ENCODE measurements at places on chromosomes 1 and 21.

DNA sequence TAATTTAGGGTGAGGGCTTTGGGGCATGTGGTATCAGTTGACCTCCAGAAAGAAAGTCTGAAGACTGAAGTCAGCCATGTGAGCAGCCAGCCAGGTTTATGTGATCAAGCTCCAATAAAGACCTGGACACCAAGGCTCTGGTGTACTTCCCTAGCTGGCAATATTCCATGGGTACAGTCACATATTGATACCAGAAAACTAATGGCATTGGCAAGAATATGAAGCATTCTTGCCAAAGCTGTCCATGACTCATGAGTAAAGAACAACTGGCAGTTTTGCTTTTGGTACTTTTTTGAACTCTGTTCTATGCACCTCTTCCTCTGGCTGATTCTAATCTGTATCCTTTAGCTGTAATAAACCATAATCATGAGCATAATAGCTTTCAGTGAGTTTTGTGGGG, 415.3 kb upstream of the CAMK1G start:
- no peak for DNase-seq

- no peak for DNase-seq
These were observed 56.8 kb downstream of the CSMD2 start for GRCh38 chr1:34108269-34108668.

- DNase-seq: no peak
These were observed 1.2 kb upstream of the FHAD1 start for GRCh38 chr1:15245593-15246360.

- DNase-seq: no peak
These were observed 368.6 kb downstream of the PTPRC start for GRCh38 chr1:199007423-199007822.

DNA sequence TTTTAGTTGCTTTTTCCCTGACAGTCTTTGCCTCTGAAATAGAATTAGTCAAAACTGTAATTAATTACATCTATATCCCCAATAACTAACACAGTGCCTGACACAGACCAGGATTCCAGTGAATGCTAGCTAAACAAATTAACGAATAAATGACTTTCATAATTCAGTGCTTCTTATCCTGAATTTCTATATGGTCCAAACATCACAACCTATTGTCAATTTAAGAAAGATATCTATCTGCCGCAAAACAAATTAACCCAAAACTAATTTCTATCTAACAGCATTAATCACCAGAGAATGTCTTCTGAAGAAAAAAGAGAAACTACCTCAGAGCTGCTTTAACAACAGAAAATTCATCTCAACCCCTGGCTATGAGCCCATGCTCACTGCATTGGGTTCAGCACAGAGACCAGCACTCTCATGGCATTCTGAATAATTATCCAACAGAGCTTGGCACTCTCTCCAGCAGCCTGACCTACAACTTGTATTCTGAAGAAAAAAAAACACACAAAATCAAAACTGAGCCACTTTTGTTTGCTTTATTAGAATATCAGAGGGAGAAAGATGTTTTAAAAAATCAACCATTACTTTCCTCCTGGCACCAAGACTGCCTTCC, 547.3 kb upstream of the BEND5 start:
- DNase-seq: no peak

GRCh38 chr1:21869620-21870121, 57.6 kb downstream of the LDLRAD2 start:
- DNase-seq: no peak

- DNase-seq: no peak
These were observed 859 bp upstream of the LRRC8B start for GRCh38 chr1:89523572-89524368.

DNA sequence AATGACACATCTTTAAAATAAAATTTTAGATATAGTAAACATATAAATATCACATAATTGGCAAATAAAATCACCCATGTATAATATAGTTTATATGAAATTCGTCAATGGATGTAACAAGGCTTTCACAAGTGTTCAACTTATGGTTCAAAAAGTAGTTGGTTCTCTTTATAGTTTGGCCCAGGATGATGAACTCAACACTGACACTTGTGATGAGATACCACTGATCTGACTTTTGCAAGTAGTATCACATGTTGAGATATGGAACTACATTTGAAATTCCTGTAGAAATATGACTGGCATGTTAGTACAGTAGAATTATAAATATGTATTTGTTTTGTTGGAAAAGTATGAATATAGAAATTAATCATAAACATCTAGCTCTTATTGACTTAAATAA, 1.8 kb downstream of the TNNI3K start:
- DNase-seq: no peak

GRCh38 chr1:31503570-31503969, 72.7 kb upstream of the TINAGL1 start:
- no peak for DNase-seq

DNA sequence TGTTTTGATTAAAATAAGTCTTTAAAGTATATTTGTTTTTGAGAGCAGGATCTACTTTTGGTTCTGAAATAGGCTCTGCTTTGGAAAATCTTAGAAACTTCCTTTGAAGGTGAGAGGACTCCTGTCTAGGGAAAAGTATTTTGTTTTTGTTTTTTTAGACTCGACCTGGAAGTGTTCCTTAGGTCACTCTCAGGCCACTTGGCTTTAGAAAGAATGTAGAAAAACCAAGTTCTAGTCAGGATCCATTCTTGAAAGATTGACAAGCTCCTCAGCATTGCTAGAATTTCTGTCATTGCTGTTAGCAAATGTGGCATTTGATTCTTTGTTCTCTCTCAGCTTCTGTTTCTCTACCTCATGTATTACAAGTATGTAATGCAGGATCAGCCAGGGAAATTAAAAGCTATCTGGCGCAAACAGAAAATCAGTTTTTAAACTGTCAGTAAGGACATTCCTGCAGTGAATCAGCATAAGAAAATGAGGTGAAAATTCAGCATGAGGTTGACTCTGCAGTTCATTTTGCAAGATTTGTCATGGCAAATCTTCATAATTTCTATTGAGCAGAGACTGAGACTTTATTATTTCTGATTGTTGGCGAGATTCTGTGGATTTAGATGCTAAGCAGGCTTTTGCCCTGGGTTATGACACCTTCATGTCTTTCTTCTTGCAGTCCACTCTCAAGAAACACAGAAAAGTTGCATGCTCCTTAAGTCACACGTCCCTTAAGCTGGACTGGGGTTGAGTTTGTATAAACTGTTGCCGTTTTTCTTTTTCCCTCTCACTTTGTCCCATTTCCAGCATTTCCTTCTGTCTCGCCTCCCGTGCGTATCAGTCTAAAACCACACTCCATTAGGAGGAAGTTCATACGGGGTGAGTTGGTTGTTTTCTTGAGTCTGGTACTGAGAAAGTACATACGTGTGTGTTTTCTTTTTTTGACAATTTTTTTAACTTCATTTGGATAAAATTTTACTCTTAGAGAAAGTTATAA, 12.6 kb downstream of the NTPCR start:
- no peak for DNase-seq

DNA sequence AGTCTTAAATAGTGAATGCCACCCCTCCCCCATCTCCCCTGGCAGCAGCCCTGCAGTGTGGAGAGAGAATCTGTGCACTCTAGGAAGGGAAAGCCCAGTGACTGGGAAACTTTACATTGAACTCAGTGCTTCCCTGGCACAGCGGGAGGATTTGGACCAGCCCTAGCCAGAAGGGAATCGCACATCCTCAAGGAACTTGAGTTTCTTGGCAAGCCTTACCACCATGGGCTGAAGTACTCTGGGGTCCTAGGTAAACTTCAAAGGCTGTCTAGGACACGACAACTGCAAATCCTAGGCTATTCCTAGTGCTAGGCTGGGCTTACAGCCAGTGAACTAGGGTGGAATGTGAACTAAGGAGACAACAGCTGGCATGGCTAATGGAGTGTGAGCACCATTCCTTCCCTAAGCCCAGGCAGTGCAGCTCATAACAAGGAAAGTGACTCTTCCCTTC, 88.3 kb downstream of the COL24A1 start:
- DNase-seq: no peak

GRCh38 chr1:12438349-12438924, 179.6 kb downstream of the DHRS3 start:
- no peak for DNase-seq

DNA sequence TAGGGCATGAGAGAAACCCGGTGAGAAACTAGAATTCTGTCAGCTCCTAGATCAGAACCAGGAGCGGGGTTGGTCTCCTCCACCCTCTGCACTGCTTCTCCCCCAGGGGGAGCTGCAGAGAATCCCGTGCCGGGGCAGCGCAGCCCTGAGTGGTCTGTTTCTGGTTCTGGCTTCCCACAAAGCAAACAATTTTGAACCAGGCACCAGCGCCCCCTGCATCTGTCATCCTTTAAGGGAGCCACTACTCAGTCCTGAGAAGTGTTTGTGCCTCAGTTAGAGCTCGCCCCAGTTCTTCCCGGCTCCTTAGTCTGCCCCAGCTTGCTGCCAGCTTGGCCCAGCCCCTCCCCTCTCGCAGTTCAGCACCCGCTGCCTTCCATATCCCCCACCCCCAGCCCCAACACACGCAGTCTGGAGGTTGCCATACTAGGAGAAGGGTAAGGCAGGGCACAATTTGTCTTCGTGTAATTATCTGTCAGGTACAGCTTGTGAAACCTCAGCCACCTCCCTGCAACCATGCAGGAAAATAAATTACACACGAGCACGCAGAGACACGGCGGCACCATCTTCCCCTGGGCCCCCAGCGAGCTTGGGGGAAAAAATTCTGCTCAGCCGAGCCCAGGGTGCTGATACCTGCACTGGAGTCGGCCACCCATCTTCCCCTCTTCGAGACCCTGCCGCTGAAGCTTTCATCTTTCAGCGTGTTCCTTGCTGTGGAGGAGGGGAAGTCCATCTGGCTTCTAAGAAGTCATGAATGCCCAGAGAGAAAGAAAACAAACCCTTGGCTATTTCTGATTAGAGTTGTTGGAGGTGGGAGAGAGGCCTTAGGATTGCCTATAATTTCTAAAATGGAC, 62.6 kb upstream of the CD1D start:
- no peak for DNase-seq

DNA sequence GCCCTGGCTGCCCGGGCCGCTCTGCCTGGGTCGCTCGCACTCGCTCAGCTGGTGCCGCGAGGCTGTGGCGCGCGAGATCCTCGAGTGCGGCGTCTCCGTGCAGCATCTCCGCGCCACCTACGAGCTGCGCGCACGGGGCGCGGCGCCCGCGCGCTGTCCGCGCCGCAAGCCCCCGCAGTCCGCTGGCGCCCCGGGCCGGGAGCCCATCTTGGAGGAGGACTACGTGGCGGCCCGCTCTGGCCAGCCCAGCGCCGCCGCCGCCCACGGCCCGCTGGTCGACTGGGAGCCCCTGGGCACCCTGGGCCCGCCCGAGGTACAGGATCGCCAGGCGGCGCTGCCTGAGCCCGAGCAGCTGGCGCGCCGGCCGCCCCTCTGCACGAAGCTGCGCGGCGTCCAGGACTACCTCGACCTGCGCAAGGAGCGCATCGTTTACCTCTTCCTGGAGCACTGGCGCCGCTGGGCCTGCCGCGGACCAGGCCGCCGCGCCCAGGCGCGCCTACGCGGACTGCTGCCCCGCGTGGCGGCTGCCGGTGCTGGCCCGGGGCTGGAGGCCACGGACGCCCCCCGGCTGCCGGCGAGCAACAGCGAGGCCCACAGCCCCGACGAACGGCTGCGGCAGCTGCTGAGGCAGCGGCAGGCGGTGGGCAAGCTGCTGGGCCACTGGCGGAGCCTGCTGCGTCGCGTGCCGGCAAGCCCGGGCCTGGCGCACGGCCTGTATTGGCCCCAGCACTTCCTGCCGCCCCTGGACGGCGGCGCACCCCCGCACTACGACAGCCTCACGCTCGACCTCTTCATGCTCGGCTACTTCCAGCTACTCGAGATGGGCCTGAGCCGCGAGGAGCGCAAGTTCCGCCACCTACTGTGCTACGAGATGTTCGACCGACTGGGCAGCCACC, 10.9 kb downstream of the TNFRSF25 start:
- no peak for DNase-seq

GRCh38 chr1:20630729-20631128, 2.5 kb upstream of the PINK1 start:
- no peak for DNase-seq

DNA sequence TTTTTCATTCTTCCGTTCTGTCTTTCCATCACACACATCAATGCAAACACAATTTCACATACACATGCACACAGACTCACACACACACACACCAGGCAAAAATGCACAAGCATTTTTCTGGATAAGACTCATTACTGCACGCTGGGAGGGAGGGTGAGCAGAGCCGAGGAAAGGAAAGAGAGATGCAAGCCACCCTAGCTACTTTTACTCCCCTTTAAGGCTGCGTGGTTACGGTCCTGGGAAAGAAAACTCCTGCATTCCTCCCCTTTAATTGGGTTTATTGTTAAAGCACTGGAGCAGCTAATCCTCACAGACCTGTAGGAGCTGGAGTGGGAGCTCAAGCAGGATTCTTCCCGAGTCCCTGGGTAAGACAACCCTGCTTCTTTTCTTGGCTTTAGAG, at the start of gene CAMK1G:
Gene CAMK1G (plus strand): TSS at position 307 of the 400 bp plus-strand sequence. CDS start 11,270 bp downstream, outside the sequence.
- no peak for DNase-seq

GRCh38 chr21:38833117-38833516, 27.4 kb downstream of the ETS2 start:
- DNase-seq: no peak

DNA sequence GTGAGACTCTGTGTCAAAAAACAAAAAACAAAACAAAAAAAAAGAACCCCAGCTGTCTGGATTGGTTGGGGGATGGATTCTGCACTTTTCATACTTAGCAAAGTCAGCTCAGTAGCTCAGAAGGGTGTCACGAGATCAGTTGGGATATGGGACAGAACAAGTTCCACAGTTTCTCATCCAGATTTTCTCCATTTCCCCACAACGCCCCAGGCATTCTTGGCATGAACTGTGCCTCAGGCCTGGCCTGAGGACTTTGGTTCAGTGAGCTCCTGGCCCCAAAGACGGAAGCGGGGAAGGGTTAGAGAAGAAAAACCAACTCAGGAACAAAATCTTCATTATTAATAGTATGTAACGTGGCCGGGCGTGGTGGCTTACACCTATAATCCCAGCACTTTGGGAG, 1.9 kb downstream of the AKR7A2 start:
- no peak for DNase-seq

- DNase-seq: no peak
These were observed 448.2 kb downstream of the BRINP3 start for GRCh38 chr1:190029441-190029840.

DNA sequence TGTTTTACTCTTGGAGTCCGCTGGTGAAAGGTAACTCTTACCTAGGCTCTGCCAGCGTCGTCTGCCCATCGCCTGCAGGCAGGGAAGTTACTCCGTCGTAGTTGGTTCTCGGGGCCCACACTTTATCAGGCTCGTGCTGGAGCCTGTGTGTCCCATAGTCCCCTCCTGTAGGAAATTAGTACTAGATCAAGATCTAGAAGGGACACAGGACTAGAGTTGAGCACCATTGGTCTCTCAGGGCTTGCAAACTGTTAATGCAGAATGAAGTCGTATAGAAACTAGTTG, 940 bp downstream of the SRRM1 start:
- DNase-seq: no peak

- no peak for DNase-seq
These were observed 16.1 kb downstream of the PARS2 start for GRCh38 chr1:54748094-54748835.

DNA sequence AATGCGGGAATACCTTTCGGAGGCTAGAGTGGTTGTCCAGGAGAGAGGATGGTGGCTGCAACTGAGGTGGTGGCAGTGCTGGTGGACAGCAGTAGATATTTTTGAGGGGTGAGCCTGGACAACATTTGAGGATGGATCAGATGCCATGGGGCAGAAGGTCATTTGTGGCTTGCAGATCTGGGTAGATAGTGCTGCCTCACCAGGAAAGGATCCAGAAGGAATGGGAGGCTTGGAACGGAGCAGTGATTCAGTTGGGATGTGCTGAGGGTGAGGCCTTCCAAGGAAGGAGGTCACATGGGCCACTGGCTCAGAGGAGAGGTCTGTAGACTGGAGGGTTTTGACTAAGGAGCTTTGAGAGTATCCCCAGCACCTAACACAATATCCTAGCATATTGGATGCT, 110.8 kb upstream of the KAZN start:
- no peak for DNase-seq

- no peak for DNase-seq
These were observed 17.7 kb upstream of the A3GALT2 start for GRCh38 chr1:33338440-33339211.
